ENCODE measurements at places on chromosomes 7 and 10.

- DNase-seq, result no peak
Observed at GRCh38 chr7:130758429-130759056, 24.5 kb upstream of the KLF14 start.

- DNase-seq, result no peak
Observed at GRCh38 chr7:37068902-37069301, 344.6 kb upstream of the AOAH start.

GRCh38 chr7:88226886-88227516 is 7.2 kb upstream of the SRI start:
- DNase-seq, result no peak

DNA sequence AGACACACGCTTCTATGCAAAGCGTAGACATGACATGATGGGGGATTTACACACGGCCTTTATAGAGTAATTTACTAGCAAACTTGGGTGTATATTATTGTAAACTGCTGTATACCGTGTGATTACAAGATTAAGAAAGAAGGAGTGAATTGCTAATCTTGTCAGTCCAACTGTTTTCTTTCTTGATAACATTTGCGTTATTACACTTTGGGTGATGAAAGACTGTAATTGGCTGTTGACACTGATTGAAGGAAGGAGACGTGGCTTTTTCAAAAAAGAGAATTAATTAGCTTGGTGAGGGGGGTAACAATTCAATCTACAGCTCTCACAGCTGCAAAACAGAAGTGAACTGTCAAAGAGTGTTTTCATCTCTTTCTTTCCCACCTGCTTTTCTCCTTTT is 32.7 kb downstream of the SLC35B4 start:
- DNase-seq, result no peak

DNA sequence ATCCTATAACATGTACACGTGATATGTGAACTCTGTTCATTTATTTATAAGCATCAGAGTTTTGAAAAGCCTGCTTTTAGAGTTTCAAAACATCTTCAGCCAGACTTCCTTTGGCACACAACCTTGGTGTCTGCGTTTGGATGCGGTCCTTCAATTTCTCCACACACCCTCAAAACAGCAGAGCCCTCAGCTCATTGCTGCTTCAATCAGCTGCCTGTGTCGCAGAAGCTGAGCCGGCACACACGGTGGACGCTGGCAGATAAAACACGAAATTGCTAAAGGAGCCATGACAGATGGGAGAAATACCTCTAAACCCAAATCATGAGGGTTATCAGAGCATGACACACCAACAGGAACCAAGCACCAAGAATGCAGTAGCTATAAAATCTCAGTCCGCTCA is 396.4 kb upstream of the AKR1E2 start:
- DNase-seq, result no peak

Measured in activated gamma-delta T cell treated with anti-CD3 and anti-CD28 coated beads, Interleukin-2, amount 50 U/mL, for 16 hours (primary cell).